ENCODE measurements at places on chromosomes 16 and 17. TPM values are rescaled to one million over a fixed set of nuclear protein-coding genes. Genes with fewer than 3 reads are reported as not detected.

UNC13D gene
- 2.3 TPM for total RNA-seq

IL34 gene
- total RNA-seq: 4.5 TPM

TMEM92 gene
- total RNA-seq: under 0.01 TPM

TP53TG3B gene
- total RNA-seq: not detected

KRTAP2-3 gene
- not detected for total RNA-seq

KRTAP4-4 gene
- not detected for total RNA-seq

AXIN2 gene
- 1.9 TPM for total RNA-seq

PKMYT1 gene
- total RNA-seq: 9.9 TPM

DNAH3 gene
- not detected for total RNA-seq

INCA1 gene
- total RNA-seq: not detected

CLDN9 gene
- under 0.01 TPM for total RNA-seq

MYH1 gene
- not detected for total RNA-seq

KRTAP4-6 gene
- not detected for total RNA-seq

NTN1 gene
- 3.0 TPM for total RNA-seq

VASN gene
- 273 TPM for total RNA-seq

TP53TG3 gene
- total RNA-seq: not detected

KRT24 gene
- not detected for total RNA-seq

GSDMA gene
- total RNA-seq: not detected

ZNF624 gene
- total RNA-seq: 4.8 TPM

RHBDL3 gene
- total RNA-seq: under 0.01 TPM
